Fibroblast of mammary gland (primary cell): ENCODE measurements at places on chromosomes 13 and 19.

- no peak for DNase-seq
Measured at GRCh38 chr19:5143471-5144411, 174.8 kb downstream of the KDM4B start.

GRCh38 chr13:24233351-24233901 is 72.9 kb downstream of the SPATA13 start:
- peak; percentile 54 for DNase-seq

- peak; percentile 30 for DNase-seq
Measured at GRCh38 chr19:16497042-16497441, 848 bp downstream of the C19orf44 start.

- no peak for DNase-seq
Measured at GRCh38 chr19:51722492-51722891, 1.3 kb downstream of the HAS1 start.

DNA sequence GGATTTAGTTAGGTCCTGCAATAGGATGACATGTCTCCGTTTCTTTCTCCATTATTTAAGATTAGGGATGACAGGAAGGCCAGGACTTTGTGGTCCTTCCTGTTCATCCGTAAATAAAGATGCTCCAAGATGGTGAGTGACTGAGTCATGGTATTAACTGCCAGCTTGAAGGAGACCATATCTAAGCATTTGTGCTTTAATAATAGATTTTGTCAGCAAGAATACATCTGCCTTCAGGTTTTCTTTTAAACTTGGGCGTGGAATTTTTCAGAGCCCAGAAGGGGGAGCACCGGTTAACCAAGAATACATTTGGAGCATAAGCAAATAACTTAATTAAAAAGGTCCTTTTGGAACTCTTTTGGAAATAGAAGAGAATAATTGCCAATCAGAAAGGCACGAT is 68.2 kb downstream of the ARHGAP35 start:
- peak; percentile 41 for DNase-seq

DNA sequence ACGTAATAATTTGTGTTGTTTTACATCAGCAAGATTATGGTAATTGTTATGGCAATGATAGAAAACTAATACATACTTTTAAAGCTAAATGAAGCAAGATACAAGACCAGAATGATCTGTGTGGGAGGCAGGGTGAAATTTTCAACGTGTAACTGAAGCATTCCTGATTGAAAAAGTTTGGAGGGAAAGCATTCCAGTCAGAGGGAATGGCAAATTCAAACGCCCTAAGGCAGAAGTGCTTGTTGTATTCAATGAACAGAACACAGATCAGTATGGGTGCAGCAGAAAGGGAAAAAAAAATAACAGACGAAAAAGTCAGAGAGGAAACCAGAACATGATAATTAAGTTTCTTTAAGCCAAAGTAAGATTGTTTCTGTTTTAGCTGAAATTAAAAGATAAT is 928.5 kb upstream of the SLITRK1 start:
- no peak for DNase-seq
